Hematopoietic multipotent progenitor cell treated with erythropoietin and hydrocortisone succinate and interleukin-3 and kit ligand, for 4 days (in vitro differentiated cells): ENCODE measurements at places on chromosomes 4 and X.

GRCh38 chrX:37666516-37666915 is 19.1 kb upstream of the XK start:
- no peak for DNase-seq

GRCh38 chrX:120517936-120518335 is 42.8 kb downstream of the CUL4B start:
- DNase-seq = no peak

DNA sequence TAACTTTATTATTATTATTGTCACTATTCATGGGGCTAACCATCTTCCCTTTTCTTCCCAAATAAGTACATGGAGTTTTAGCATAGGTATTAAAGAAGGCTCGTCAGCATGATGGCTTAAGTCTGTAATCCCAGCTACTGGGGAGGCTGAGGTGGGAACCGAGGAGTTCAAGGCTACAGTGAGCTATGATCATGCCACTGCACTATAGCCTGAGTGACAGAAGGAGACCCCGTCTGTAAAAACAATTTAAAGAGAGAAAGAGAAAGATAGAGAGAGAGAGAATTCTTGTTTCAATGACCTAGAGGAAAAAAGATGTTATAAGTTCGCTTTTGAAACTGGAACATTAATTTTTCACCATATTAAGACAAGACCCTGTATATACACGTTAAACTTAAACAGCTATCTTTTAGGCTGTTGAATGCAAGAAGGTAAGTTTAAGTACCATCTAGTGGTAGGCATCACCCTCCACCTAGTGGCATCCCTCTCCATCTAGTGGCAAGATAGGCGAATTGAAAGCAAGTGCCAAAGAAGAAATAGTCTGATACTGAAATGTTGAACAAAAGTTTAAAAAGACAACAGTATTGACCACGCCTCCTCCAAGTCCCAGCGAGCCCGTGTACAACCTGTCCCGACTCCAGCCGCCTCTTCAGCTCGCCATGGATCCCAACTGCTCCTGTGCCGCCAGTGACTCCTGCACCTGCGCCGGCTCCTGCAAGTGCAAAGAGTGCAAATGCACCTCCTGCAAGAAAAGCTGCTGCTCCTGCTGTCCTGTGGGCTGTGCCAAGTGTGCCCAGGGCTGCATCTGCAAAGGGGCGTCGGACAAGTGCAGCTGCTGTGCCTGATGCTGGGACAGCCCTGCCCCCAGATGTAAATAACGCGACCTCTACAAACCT is 26.0 kb upstream of the YTHDC1 start:
- peak; percentile 86 for DNase-seq

GRCh38 chr4:13584481-13584880 is 40.2 kb upstream of the NKX3-2 start:
- no peak for DNase-seq

DNA sequence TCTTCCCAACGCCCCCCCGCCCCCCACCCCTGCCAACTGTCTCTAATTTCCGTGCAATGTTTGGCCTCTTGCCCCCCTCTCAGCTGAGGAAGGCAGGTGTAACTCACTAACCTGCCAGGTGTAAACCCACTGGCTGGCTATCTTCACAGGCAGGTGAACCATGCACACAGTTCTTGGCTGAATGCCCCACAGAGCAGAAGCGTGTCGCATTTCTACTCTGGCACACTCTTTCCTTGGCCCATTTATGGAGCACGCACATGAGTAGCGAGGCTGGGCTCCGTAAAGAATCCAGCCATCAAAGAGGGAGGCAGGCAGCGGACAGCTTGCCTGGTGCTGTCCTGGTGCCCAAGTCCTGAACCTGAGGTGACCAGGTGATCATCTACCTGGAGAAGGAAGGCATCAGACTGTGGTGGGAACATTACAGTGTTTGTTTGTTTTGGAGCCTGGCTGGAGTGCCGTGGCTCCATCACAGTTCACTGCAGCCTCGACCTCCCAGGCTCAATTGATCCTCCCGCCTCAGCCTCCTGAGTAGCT is 39.2 kb upstream of the CRMP1 start:
- no peak for DNase-seq

DNA sequence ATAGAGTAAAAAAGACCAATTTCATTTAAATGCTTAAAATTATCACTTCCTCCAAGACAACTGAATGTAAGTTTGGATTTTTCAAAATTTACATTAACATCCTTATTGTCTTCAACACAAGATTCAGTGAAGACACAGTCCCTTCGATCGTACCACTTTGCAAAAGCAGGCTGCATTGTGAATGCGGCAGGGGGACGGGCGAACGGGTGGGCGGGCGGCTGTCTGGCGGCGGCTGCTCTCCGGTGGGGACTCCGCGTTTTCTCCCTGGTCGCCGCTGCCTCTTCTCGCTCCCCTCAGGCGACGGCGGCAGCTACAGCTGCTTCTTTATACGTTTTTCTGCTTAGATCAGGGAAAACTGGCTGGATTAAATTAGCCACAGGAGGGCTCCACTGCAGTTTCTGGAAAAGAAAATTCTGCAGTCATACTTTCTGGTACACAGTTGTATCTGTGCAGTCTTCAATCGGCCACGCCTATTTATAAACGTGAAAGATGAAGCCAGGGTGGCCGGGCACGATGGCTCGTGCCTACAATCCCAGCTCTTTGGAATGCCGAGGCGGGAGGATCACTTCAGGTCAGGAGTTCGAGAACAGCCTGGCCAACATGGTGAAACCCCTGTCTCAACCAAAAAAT is 33.9 kb upstream of the HPF1 start:
- peak; percentile 80 for DNase-seq

GRCh38 chr4:76570141-76570973 is 135.3 kb downstream of the SHROOM3 start:
- DNase-seq = no peak

- DNase-seq = no peak
These were observed 26.8 kb upstream of the MAGEA10 start for GRCh38 chrX:152165033-152165743.

DNA sequence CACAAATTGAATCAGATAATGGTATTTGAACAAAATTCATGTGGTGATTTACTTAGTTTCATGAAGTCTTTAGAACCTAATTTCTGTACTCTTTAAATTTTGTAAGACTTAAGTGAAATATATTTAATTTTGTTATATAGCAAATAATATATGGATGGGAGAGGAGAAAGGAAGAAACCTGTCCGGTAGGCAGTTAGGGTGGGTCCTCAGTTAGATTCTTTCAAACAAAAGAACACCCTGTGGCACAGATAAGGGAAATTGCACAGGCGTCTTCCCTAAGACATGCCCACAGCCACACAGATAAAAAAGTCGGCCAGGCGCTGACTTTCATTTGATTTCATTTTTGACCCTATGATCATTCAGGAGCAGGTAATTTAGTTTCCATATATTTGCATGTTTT is 25.1 kb upstream of the CTSO start:
- DNase-seq = no peak

DNA sequence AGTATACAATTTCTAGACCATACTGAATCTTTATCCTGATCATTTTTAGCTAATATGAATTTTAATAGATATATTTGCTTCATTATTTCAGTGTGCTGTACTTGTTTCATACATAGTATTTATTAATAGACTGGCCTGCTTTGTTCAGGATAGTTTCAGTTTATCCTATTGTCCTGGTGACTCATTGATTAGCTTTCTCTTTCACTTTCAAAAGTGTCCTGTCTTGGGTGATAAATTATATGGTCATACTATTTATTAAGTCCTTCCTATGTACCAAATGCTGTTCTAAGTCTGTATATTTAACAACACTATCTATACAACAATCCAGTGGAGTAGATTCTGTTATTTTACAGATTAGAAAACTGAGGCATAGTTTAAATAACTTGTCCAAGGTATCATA is 153.8 kb upstream of the RAPGEF2 start:
- peak; percentile 22 for DNase-seq

- no peak for DNase-seq
These were observed 4.9 kb upstream of the CTBP1 start for GRCh38 chr4:1253831-1254230.
